NCI-H187 treated with DMSO at 0.1 percent for 48 hours (cell line): ENCODE measurements at places on chromosomes 5 and 9.

DNA sequence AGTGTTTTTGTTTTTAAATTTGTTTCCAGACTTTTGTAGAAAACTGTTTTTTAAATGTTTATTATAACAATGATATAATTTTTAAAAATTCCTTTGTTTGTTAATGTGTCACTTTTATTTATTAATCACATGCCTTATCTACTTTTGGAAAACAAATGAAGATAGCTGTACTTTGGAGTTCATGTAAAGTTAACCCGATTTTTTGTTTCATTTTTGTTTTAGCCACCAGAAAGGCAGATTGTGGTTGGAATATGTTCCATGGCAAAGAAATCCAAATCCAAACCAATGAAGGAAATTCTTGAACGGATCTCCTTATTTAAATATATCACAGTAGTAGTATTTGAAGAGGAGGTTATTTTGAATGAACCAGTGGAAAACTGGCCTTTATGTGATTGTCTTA is 13.1 kb downstream of the PPIP5K2 start:
- no peak for DNase-seq

- no peak for DNase-seq
Observed at GRCh38 chr9:38727497-38728001, 7.6 kb upstream of the FAM240B start.

DNA sequence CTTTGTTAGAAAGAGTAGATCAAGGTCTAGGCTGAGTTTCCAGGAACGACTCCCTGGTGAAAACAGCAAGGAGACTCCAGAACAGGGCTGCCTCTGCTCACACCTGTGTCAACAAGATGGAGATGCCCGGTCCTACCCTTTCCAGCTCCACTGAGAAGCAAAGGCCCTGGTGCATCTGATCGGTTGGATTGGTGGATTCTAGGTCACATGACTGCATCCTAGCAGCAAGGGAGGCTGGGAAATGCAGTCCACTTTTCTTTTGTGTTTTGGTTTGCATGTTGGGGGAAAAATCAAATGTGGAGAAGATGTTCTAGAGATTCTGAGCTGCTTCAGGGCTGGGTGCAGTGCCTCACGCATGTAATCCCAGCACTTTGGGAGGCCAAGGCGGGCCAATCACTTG is 82.0 kb upstream of the TRIO start:
- DNase-seq: no peak

DNA sequence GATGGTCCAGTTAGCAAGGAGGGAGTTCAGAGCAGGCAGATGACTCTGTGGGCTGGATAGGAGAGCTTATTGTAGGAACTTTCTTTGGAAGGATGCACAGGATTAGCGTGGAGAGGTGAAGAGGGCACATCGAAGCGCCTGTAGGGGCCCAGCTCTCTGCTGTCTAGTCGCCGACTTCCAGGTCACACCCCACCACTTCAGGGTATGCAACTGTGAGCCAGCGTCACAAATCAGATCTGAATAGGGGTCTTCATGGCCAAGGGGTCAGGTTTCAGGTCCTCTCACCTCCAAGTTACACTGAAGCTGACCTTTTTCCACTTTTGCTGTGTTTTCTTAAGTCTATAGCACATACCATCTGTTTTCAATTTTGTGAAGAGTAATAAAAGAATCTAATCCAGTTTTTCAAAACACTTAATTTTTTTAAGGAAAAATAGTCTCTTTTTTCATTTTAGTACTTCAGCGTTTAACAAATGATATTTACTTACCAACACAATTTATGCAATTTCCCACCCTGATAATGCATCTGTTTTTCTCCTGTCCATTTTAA is 364.2 kb upstream of the CLINT1 start:
- no peak for DNase-seq

DNA sequence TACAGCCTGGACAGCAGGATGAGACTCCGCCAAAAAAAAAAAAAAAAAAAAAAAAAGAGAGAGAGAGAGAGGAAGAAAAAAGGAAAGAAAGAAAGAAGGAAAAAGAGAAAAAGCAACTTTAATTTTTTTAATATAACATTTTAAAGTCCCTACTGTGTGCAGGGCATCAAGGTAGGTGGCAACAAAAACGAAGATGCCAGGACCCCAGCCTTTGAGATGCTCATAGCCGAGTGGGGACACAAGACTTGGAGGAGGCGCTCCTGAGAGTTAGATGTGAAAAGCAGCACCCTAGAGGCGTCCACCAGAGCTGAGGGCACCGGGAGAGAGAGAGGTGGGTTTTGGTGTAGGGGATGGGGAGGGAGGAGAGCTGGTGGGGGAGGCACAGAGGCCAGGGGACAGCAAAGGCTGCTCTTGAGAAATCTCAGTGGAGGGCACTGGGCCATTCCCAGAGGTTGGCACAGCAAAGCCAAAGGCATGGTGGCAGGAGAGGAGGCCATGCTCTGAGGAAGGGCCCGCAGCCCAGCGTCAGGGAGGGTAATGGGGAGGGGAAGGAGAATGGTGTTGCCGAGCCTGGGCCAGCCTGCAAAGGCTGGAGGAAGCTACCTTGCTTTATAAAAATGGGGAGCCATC is 135.6 kb downstream of the C9orf50 start:
- no peak for DNase-seq

GRCh38 chr5:15447209-15447608 is 52.8 kb upstream of the FBXL7 start:
- DNase-seq: no peak

- DNase-seq: no peak
Observed at GRCh38 chr5:166618526-166618925, 1672.9 kb upstream of the WWC1 start.
